8988T (cell line): ENCODE measurements at places on chromosomes 1 and 21.

DNA sequence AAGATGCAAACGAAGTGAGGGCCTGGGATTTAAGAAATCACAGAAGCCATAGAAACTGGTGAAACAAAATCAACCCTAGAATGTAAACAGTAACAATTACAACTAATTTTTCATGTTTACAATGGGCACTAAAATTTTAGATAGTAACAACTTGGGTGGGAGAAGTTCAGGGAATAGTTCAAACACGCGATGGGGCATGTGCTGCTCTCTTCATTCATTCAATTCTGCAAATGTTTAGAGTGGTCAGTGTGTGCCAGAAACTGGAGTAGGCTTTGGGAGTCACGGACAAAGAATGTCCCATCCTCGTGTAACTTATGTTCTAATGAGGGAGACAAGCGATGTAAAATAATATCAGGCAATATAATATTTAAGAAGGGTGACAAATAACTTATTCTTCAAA lies 133.4 kb downstream of the GREM2 start:
- no peak for DNase-seq

- no peak for DNase-seq
Observed at GRCh38 chr1:42158189-42158588, 5.0 kb downstream of the GUCA2B start.

GRCh38 chr1:185039726-185040407 lies 5.5 kb upstream of the RNF2 start:
- no peak for DNase-seq

- no peak for DNase-seq
Observed at GRCh38 chr1:192587386-192588266, 12.1 kb downstream of the RGS1 start.

DNA sequence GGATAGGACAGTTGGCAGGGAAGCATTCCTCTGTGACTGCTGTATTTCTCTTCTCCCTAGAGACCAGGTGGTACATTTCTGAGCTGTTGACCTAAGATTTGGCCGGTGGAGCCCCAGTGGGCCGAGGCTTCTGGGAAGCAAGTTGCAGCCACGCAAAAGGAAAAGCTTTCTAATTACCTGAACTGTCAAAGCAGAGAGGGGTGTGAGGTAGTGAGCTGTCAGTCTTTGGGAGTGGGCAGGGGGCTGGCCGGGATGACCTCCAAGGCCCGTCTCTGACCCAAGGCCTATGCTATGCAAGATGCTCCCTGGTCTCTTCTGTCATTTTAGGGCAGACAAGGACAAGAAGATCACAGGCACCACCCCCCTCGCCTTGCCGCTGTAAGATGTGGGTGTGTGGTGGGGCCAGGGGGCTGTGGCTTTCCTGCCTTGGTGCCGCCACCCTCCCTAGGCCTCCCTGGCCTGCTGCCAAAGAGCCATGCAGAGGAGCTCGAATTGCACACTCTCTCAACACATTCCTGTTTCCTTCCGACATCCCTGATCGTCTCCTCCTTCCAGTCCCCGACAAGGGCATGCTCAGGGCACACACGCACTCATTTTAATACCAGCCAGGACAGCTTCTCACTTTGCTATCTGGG lies 7.7 kb downstream of the PADI1 start:
- DNase-seq, result no peak

DNA sequence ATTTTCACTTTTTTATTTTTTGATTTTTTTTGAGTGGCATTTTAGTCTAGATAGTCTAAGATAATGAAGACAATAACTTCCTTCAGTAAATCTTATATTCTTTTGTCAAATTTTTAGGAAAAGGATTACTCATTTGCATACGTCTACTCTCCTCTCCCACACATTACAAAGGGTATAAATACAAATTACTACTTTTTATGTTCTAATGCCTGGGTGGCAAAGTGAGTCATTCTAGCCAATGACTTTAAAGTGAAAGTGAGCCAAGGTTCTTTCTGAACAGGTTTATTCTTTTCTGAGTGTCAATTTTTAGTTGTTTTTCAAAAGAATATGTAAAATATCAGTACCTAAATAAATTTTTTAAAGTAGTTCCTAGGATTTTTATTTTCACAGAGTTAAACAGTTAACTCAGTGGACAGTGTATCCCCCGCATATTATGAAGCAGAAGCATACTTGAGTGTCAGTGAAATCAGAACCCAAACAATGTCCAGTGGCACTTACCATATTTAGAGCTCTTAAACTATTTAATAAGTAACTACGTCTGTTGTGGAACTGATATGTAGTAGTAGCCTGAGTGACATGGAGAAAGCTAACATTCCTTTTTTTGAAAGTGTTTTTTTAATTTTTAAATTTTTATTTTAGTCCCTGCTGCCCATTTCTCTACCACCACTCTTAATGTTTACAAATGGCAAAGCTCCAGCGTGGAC lies 141.7 kb downstream of the PHTF1 start:
- DNase-seq, result no peak

DNA sequence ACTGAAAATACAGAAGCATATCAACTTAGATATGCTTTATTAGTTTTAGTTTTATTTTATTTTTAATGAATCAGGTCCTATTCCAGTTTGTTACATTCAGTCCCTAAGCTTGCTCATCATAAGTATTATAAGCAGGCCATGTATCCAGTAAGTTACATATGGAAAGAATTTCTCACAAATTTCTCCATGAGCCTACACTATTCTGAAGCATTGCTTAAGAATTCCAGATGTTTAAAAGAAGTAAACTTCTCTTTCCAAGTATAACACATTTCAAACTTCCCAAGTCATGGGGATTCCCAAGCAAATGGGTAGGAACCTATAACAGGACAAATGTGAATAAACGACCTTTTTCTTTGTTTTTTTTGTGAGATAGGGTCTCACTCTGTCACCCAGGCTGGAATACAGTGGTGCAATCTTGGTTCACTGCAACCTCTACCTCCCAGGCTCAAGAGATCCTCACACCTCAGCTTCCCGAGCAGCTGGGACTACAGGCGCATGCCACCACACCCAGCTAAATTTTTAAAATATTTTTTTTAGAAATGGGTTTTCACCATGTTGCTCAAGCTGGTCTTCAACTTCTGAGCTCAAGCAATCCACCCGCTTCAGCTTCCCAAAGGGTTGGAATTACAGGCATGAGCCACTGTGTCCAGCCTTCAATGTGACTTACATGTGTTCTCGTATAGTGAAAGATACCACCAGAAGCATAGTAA lies 39.0 kb downstream of the ST7L start:
- DNase-seq, result no peak

GRCh38 chr1:73659136-73659535 lies 538.8 kb downstream of the LRRIQ3 start:
- DNase-seq, result no peak

- no peak for DNase-seq
Observed at GRCh38 chr1:169044971-169045370, 61.5 kb upstream of the ATP1B1 start.
